Effector memory CD4-positive, alpha-beta T cell (primary cell): ENCODE measurements at places on chromosomes 7 and 10.

- no peak overlapping the region for H3K27ac ChIP-seq
- no peak for DNase-seq
- H3K4me1 ChIP-seq: no peaks in the 10 kb centered on the region
- H3K36me3 ChIP-seq: no peaks in the 10 kb centered on the region
These were observed 50.3 kb downstream of the DIP2C start for GRCh38 chr10:639001-639750.

DNA sequence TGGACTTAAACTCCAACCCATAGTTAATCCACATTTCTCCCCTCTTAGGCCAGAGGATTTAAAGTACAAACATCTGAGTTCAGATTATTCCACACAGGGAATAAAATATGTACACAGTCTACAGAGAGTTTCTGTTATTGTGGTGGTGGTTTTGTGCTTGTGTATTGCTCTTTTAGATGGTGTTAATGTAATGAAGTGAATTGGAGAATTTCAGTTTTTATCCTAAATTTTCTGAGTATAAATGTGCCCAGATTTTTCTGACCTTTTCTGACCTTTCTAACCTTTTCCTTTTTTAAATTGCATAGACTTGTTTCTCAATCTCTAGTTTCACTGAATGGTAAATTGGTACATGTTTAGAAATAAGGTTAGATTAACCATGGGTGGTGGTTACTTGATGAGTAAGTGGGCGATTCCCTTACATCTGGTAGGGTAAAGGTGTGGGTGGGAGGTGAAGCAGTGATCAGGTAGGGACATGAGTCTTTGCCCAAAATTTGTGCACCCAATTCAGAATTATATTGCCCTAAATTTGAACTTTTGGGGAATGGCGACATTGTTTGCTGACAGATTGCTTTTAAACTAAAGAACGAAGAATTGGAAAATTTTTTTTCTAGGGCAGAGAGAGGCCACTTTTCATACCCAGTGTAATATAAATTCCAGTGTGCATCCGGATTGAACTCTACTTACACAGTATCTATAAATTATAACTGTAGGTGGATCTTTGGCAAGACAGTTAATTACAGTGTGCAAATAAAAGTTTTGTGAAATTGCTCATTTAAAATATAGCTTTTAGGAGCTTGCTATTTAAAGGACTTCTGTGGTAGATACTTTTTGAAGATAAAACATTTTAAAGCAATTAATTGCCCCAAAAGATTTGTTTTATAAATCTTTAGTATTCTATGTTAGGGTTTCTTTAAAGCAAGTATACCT, 62.2 kb downstream of the ST7 start:
- no peak for DNase-seq
- H3K4me1 ChIP-seq: peaks cover 9% of the 10 kb centered on the region
- no peaks in the 10 kb centered on the region for H3K27me3 ChIP-seq

- H3K4me1 ChIP-seq: peaks cover 10% of the 10 kb centered on the region
- H3K4me3 ChIP-seq: no peak overlapping the region
- H3K27ac ChIP-seq: peak overlapping the region; percentile 60
- no peaks in the 10 kb centered on the region for H3K27me3 ChIP-seq
These were observed 99.5 kb downstream of the CAMK1D start for GRCh38 chr10:12448729-12449391.

GRCh38 chr10:71392292-71392691, 4.4 kb upstream of the CDH23 start:
- no peak overlapping the region for H3K27ac ChIP-seq
- DNase-seq: no peak
- H3K4me3 ChIP-seq: no peak overlapping the region
- H3K27me3 ChIP-seq: peaks cover 11% of the 10 kb centered on the region

DNA sequence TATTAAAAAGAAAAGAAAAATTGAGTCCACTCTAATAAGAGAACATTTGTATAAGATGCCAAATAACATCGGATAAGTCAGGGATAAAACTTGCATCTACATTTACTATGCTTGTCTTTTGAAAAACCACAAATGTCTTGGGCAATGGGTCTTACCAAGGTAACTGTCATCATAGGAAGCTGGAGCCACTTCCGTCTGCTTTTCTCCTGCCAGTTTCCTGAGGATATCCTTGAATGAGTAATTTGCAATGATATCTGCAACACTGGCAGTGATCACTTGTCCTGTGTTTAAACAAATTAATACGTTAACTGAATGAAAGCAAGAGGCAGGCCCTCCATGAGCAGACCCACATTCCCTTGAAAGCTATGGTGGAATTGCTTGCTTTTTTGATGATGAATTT, 47.3 kb downstream of the ITGA8 start:
- H3K4me1 ChIP-seq: no peaks in the 10 kb centered on the region
- DNase-seq: no peak
- H3K4me3 ChIP-seq: no peak overlapping the region
- H3K27ac ChIP-seq: no peak overlapping the region
- H3K27me3 ChIP-seq: no peaks in the 10 kb centered on the region

GRCh38 chr7:73908123-73908611, 47.2 kb downstream of the TMEM270 start:
- H3K27ac ChIP-seq: no peak overlapping the region
- H3K27me3 ChIP-seq: no peaks in the 10 kb centered on the region
- no peak for DNase-seq
- no peaks in the 10 kb centered on the region for H3K36me3 ChIP-seq

- no peaks in the 10 kb centered on the region for H3K36me3 ChIP-seq
- no peaks in the 10 kb centered on the region for H3K27me3 ChIP-seq
- H3K27ac ChIP-seq: no peak overlapping the region
- no peak for DNase-seq
- H3K4me1 ChIP-seq: no peaks in the 10 kb centered on the region
- H3K4me3 ChIP-seq: no peak overlapping the region
These were observed 94.2 kb upstream of the CXCL12 start for GRCh38 chr10:44478876-44479705.

GRCh38 chr10:86632009-86632800, 22.1 kb upstream of the OPN4 start:
- H3K27me3 ChIP-seq: peaks cover 14% of the 10 kb centered on the region
- no peak overlapping the region for H3K4me3 ChIP-seq
- DNase-seq: no peak
- no peaks in the 10 kb centered on the region for H3K4me1 ChIP-seq
- no peak overlapping the region for H3K27ac ChIP-seq
- H3K36me3 ChIP-seq: no peaks in the 10 kb centered on the region

DNA sequence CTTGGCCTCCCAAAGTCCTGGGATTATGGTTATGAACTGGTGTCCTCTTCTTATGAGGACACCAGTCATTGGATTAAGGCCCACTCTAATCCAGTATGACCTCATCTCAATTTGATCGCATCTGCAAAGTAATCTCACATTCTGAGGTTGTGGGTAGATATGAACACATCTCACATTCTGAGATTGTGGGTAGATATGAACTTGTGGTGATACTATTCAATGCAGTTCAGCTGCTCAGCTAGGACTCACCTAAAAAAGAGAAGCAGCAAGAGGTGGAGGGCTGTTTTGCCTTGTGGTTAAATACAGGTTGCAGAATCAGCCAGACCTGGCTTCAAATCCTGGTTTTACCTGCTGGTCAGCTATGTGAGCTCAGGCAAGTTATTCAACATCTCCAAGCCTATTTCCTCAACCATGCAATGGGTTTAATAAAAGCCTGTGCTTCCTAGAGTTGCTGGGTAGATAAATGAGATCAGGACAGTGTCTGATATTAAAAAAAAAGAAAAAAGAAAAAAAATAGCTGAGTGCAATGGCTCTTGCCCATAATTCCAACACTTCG, 8.5 kb upstream of the BAG3 start:
- no peak for DNase-seq
- no peaks in the 10 kb centered on the region for H3K36me3 ChIP-seq
- H3K27me3 ChIP-seq: no peaks in the 10 kb centered on the region
- no peak overlapping the region for H3K4me3 ChIP-seq
- no peak overlapping the region for H3K27ac ChIP-seq
- H3K4me1 ChIP-seq: peaks cover 18% of the 10 kb centered on the region
